ENCODE measurements at places on chromosomes 6 and 20. TPM values are rescaled to one million over a fixed set of nuclear protein-coding genes. Genes with fewer than 3 reads are reported as not detected.
A peak's percentile ranks its signal among the peaks of the same experiment; 100 is the strongest.

Gene PAX1
- total RNA-seq, result not detected

DNA sequence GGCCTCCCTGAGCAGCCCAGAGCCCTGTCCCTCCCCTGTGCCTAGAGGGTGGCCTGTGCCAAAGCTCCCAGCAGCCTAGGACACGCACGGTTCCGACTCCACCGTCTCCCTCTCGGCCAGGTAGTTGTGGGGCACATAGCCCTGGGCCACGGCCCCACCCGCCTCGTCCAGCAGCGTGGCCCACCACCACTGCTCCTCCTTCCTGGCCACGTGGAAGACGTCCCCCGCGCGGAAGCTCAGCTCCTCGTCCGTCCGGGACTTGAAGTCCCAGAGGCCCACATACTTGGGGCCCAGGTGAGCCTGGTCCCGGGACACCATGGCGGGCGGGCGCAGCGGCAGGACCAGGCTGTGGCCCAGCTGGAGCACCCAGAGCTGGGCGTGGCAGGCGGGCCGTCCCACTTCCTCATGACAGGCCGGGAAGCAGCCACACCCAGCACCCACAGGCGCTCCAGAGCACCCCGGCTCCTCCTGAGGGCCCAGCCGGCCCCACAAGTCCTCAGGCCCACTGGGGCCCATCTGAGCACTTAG, at the start of gene PTK6:
Gene PTK6, minus strand, starts transcription at position 380 of the 528 bp plus-strand sequence. Its CDS starts 62 bp downstream, at position 318.
- no peak for DNase-seq

DNA sequence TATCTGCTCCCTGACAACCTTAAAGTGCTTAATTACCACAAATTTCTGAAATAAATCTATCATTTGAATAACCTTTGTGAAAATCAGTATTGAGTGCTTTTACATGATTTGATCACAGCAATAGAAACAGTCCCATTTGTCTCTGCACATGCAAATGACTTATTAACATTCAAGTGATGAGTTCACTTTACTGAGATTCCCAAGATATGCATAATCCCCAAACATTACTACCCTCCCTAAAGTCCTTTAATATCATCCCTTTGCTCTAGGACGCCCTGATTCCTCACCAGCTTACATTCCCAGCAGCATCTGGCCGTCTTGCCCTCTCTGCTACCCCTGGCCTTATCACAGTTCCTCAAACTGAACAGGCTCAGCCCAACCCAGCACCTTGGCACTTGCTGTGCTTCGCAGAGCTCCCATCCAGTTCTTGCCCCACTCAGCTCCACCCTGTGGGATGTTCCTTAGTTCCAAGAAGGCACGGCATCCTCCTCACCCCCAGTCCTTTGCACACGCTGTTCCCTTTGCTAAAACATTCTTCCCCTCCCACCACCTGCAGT, 347.5 kb downstream of the PREX1 start:
- DNase-seq, result no peak

Gene TXLNB
- 0.40 TPM for total RNA-seq

Gene SAMD10
- total RNA-seq, result 3.2 TPM

Gene TBXT
- not detected for total RNA-seq

Gene CD2AP
- 24.4 TPM for total RNA-seq

- peak; percentile 81 for DNase-seq
Observed at GRCh38 chr6:38259736-38260135, 380.0 kb downstream of the BTBD9 start.
